ENCODE measurements at places on chromosomes 1 and 21. TPM values are rescaled to one million over a fixed set of nuclear protein-coding genes. Genes with fewer than 3 reads are reported as not detected.

DNA sequence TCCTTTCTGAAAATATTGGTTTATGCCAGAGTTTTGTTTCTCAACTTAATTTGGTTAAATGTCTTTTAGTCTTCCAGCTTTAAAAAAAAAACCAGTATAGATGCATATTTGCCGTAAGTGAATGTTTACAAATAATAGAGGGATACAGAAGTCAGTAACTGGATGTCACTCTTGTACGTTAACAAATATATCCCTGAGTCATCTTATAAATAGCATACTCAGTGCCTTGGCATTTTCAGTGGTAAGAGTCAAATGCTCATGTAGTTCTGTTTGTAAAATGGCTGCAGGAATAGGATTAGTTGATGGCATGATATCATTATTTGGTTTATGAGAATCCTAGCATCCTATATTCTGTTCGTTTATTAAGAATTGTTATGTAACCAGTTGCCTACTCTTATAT is 55.4 kb downstream of the SPEN start:
- no peak for DNase-seq

DNA sequence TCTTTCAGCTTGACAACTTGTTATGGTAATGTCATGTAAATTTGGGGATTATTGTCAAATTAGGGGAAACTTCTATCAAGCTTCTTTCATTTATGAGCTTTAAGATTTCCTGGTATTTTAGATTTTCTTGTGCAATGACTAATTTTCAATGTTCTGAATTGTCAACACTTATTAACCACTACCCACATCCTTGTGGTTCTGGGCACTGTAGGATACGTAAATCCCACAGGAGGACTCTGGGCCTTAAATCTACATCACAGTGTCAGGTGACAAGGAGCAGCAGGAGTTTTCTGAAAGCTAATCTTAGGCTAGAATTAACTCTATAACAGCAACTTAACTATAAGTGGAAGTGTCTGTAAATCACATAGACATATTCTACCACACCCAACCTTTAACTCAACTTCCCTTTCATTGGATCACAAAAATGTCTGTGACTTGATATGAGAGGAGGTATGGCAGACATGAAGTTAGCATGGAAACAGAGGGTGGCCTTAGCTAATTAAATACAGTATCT is 397.7 kb downstream of the HLX start:
- no peak for DNase-seq

DNA sequence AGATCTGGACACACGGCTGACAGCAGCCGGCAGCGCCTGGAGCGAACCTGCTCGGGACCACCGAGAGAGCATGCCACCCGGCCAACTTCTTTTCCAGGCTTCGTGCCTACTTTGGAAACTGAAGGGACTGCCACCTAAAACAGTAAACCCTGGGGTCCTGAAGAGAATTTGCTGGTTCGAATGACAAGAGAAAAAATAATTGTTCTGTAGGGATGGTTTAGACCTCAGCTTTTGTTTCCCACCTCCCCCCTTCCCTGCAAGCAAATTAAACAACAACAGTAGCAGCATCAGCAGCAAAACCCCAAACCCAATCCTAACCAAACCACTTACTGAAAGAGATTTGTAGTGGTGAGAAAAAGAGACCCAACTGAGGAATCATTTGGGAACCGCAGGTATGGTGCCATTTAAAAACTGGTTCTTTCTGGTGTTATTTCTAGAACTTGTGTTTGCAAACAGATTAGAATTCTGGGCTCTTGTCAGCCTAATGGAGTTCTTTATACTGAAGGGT is 105.6 kb downstream of the LEPR start:
- DNase-seq, result no peak

- DNase-seq, result peak; percentile 95
Measured at GRCh38 chr1:167803358-167804207, 81.8 kb downstream of the MPZL1 start.

Gene KLHDC7A
- total RNA-seq, result 14.3 TPM

DNA sequence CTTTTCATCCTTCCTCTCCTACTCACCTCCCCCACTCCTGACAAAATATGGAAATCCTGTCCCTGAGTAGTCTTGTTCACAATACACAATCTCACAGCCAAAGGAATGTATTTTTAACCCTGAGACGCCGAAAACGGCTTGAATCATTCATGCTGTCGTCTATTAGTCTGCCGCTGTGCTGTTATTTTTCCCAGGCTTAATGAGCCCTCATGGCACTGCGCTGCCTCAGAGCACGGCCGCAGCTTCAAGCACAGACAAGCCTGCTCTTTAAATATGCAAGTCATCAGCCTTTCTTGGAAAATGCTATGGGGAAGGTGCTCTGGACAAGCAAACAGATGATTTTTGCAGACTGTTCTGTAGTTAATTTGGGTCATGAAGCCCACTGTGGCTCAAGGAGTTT is 302.7 kb downstream of the DISC1 start:
- no peak for DNase-seq

Gene GPR153
- total RNA-seq, result 3.7 TPM

Gene VTCN1
- 39.1 TPM for total RNA-seq

GRCh38 chr1:215777370-215777925 is 210.3 kb downstream of the KCTD3 start:
- no peak for DNase-seq

Gene ITPKB
- total RNA-seq, result 11.8 TPM

All from Calu3 (cell line).